T follicular helper cell (primary cell): ENCODE measurements at places on chromosomes 13 and 19.
A peak's percentile ranks its signal among the peaks of the same experiment; 100 is the strongest.

- no peak for DNase-seq
Measured at GRCh38 chr13:38967446-38967845, 23.2 kb downstream of the STOML3 start.

DNA sequence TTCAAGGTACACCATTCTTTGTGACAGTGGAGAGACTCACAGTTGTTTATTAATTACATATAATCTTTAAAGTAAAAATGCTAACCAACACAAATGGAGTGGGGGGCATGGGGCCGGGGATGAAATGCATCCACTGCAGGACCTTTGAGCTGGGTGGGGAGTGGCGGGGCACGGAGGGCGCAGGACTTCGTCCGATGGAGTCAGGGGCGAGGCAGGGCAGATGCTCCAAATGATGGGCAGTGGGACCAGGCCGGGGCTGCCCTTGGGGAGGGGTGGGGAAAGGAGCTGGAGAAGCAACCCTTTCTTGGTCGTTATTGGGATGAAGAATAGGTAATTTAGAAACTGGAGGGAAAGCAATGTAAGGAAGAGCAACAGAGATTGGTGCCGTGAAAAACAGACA, 220.0 kb downstream of the TEX29 start:
- DNase-seq, result no peak

- no peak for DNase-seq
Measured at GRCh38 chr13:107585469-107586180, 629.7 kb downstream of the LIG4 start.

GRCh38 chr19:38702278-38702677, 42.0 kb downstream of the CAPN12 start:
- DNase-seq, result no peak

GRCh38 chr19:29411113-29411581, 114.6 kb upstream of the VSTM2B start:
- no peak for DNase-seq

DNA sequence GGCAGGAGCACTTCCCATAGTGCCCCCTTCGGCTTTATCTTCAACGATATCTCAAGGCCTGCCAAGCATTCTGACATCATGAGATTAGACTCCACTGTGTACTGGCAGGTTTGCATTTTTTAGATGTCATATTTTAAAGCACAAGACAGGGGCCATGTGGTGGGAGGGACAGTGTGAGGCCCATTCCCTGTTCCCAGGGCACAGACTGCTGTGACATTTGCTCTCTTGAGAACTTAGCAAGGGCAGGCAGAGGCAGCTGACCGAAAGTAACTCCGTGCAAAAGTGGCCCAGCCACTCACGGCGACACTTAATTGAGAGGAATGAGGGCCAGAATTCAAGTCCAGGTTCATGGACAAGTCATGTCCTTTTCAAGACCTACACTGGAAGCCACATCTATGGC, 201.8 kb downstream of the COL4A1 start:
- no peak for DNase-seq

- DNase-seq, result no peak
Measured at GRCh38 chr19:28169168-28169887, 1043.6 kb downstream of the UQCRFS1 start.

GRCh38 chr13:106383791-106384190, 151.7 kb downstream of the EFNB2 start:
- no peak for DNase-seq

DNA sequence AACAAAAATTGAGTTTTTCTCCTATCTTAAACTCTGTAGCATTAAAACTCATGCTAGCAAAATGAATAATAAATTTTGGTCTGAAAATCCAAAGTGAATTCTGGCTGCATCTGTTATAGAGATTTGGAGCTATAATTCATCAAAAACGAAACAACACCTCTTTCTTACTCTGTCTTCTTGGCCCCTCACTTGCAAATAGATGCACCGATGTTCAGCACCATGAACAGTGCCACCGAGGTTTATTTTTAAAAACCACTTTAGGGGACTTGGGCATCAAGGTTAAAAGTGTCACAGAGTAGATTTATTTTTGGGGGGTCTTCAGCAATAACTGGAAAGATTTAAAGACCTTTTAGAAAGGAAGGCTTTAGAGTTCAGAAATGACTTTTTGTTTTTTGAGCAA, 26.1 kb upstream of the EID2 start:
- no peak for DNase-seq

GRCh38 chr19:50666346-50667176, 17.3 kb downstream of the C19orf81 start:
- DNase-seq, result no peak

DNA sequence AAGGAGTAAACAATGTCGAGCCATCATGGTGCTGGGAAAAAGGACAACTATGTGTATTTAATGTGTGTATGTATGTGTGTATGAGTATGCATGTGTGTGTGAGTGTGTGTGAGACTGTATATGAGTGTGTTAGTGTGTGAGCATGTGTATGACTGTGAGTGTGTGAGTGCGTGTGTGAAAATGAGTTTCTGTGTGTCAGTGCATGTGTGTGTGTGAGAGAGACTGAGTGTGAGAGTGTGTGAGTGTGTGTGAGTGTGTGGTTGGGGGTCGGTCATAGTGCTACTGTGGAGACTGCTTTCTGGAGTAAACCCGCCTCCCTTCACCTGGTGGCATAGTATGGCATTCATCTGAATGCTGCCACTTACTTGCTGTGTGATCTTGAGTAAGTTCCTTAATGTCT, 567.4 kb downstream of the FGF9 start:
- no peak for DNase-seq

DNA sequence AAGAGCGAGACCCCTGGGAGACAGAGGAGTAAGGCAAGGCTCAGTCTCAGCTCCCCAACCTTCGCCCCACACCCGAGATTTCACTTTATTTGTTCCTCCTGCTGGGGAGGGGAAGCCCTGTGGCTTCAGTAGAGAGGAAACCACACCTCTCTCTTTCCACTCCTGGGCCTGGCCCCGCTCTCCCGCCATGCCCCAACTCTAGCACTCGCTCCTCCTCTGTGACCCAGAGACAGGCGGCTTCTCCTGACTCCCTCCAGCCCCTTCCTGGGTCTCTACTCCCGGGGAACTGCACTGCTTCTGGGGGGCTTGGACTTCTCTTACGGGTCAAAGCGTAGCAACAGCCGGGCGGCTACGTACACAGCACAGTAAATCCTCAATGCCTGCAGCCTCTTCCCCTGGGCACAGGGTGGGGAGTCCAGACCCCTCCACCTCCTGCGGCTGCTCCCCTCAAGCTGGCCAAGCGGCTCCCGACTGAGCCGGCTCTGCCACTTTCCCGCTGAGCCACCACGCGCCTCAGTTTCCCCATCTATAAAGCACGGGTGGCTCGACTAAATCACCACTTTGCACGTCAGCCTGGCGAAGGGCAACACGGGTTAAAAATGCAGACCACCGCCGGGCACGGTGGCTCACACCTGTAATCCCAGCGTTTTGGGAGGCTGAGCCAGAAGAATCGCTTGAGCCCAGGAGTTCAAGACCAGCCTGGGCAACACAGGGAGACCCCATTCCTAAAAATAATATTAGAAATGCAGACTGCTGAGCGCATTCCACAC, 1.4 kb downstream of the RNF126 start:
- DNase-seq, result peak; percentile 57

GRCh38 chr19:28878862-28879566, 333.9 kb downstream of the UQCRFS1 start:
- DNase-seq, result peak; percentile 23

- no peak for DNase-seq
Measured at GRCh38 chr13:66875264-66875663, 354.9 kb downstream of the PCDH9 start.

- no peak for DNase-seq
Measured at GRCh38 chr13:32041429-32041828, 9.9 kb downstream of the FRY start.

DNA sequence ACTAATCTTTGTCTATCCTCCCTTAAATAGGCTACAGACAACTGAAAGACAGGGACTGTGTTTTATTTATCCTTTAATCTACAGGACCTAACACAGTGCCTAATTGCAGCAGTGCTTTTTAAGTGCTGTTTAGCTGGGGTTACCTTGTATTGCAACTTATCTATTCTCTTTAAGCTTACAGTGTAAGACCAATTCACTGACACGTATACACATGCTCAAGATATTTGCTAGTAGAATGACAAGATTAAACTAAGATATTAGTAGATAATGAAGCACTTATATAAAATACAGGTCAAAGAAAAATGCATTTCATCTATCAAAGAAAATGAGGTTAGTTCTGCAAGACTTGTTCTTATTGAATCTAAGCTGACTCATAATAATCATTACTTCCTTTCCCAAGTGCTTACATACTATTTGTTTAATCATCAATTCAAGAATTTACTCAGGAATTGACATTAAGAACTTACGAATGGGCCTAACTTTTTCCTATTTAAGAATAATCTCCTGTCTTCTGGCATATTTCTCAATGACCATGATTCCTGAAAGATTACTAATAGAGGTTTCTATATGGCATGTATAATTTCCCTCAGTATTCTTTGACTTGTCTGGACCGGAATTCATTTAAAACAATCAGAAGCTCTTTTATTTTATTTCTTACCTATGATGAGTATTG, 75.8 kb upstream of the MAB21L1 start:
- DNase-seq, result no peak

DNA sequence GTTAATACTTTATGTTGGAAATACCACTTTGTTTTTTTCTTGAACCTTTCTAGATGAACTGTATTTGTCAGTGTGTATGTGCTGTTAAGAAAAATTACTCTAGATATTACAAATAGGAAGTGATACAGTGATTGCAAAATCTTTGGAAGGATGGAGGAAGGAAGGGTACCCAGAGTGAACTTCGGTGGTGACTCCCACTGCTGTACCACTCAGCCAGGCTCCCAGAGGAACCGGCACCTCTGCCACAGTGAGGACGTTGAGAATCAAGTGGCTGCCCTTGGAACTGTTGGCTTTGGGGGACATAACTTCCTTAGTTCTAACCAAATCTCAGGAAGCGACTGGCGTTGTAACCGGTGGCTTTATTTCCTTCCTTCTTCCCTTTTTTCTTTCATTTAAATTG, 184.7 kb downstream of the PCCA start:
- DNase-seq, result no peak

DNA sequence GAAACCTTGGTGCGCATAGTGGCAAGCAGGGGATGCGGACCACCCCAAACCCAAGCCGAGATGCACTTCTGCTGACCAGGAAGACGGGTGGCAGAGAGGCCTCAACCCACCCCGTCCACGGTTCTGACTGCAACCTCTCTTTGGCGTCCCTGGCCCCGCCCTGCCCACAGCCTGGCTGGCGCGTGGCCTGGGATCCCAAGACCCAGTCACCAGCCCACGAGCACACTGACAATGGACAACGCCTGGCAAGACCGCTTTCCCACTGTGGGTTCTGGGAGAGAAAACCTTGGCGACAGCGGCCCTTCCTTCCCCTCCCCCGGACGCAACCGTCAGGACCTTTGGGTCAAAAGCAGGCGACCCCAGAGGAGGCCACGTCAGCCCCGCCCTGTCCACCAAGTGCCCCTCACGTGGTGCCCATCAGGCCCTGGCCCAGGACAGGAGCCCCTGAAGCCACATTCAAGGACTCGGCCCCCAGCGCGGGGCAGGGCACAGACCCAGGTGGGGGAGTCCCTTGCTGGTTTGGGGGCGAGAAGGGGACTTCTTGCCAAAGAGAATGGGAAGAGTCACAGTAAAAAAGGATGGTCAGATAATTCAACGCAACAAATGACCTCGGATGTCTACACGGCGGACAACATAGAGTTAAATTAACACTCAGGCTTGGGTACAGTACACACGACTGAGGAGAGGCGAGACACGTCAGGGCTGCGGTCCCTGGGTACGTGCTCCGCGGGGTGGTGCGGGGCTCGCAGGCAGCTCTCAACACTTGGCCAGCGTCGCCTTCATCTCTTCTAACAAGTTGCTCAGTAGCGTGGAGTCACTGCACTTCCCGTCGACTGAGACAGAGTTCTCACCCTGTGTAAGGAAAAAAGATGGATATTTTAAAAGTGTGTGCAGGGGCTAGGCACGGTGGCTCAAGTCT, 5.0 kb downstream of the IZUMO4 start:
- no peak for DNase-seq

DNA sequence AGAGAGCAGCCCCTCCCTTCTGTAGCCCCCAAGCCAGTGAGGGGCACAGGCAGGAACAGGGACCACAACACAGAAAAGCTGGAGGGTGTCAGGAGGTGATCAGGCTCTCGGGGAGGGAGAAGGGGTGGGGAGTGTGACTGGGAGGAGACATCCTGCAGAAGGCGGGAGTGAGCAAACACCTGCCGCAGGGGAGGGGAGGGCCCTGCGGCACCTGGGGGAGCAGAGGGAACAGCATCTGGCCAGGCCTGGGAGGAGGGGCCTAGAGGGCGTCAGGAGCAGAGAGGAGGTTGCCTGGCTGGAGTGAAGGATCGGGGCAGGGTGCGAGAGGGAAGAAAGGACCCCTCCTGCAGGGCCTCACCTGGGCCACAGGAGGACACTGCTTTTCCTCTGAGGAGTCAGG, 4.2 kb downstream of the KLK3 start:
- no peak for DNase-seq

- no peak for DNase-seq
Measured at GRCh38 chr19:3699741-3700241, 477 bp downstream of the PIP5K1C start.

DNA sequence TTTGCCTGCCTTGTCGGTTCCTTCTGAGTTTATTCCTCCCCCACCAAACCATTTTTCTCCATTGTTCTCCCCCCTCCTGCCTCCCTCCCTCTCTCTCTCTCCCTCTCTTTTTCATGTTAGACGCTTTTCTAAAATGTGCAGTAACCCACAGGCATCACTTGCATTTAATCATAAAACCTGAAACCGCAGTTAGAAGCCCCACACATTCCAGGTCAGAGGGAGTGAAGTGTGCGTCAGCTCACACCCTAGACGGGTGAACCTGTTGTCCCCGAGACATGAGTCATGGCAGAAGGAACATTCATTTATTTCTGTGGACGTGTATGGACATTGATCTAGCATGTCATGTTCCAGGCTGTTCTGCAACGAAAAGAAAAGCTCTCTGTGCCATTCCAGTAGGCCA, 19.9 kb downstream of the ONECUT3 start:
- no peak for DNase-seq

DNA sequence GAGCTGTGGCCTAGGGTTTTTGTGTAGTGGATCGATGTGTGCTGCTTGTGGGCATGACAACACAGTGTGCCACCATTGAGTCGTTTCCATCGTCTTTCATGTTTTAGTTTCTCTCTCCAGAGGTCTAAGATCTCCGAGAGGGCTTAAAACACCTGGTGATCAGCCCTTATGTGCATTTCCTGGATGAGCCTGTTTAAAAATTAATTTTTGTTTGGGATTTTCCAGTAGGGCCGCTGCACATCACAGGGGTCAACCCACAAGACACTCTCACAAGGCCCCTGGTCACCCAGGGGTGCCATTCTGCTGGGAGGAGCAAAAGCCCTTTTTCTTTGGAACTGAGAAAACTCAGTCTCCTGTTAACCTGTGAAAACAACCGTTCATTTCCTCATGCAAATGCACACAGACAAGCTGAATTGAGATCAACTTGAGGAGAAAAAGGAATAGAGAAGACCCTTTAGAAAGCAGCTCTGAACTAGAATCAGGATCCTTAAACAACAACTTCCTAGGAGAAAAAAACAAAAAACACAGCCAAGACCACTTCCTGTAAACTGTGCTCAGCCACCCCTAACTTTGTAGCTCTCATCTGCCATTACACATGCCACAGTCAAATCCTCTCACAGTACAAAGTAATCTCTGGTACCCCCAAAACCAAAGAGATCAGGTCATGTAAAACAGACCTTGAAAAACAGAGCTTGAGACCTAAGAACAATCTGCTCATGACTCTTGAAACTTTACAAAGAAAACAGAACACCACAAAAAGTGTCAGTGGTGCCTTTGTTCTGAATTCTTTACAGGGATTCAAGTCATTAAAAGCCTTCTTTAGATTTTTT, 8.3 kb upstream of the MTRF1 start:
- DNase-seq, result no peak

- DNase-seq, result no peak
Measured at GRCh38 chr19:45104658-45105349, 11.8 kb downstream of the PPP1R37 start.

- no peak for DNase-seq
Measured at GRCh38 chr19:8457827-8458226, 13.1 kb downstream of the HNRNPM start.
